ENCODE measurements at places on chromosomes 4 and X. TPM values are rescaled to one million over a fixed set of nuclear protein-coding genes. Genes with fewer than 3 reads are reported as not detected.

The NLGN3 gene
- total RNA-seq: 2.2 TPM

The BTK gene
- total RNA-seq: 6.0 TPM

The C1GALT1C1 gene
- total RNA-seq: 17.7 TPM

The MAGEE2 gene
- total RNA-seq: 0.47 TPM

The SORBS2 gene
- total RNA-seq: 61.0 TPM

The MAP9 gene
- total RNA-seq: 17.0 TPM
